ENCODE measurements at places on chromosomes 4 and X.

DNA sequence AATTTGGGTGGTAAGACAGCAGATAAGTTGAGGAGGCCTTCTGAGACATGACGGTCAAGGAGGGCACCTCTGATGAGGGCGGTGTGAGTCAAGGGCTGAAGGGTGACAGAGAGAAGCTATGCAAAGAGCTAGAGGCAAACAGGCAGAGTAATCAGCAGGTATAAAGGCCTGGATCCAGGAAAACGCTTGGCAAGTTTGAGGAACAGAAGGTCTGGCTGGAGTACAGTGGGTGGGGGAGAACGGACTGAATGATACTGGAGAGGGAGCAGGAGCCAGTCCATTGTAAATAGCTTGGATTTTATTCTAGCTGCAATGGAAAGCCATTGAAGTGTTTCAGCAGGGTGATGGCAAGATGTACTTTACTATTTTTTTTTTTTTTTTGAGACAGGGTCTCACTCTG lies 39.3 kb downstream of the RAB33B start:
- no peak for DNase-seq

GRCh38 chr4:4347585-4347984 lies 39.3 kb upstream of the NSG1 start:
- DNase-seq, result no peak

DNA sequence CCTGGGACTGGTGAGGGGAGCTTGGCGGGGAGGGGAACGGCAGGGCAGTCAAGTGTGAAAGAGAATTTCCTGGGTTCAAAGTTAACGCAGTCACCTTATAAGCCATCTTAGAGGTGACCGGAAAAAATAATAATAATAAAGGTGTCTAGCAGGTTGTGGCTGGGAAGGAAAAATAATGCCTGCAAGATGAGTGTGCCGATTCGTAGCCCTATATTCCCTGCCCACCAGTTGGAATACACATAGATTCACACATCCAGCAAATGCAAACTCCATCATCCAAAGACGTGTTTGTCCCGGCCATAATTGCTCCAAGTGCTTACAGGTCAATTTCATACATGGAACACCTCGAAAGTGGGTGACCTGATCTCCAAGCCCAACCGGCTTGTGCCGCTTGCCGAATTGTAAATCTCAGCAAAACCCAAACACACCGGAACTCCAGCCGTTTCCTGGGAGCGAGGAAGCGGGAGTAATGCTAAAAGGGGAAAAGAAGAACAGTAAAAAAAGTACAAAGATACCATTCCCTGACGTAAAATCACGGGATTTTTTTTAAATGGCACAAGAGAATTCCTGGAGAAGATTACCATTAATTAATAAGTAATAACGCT lies 1.3 kb upstream of the FAT1 start:
- DNase-seq, result no peak

GRCh38 chrX:25726539-25726938 lies 411.6 kb upstream of the MAGEB18 start:
- no peak for DNase-seq

- DNase-seq, result no peak
Measured at GRCh38 chr4:41380511-41381157, 123.9 kb downstream of the UCHL1 start.

DNA sequence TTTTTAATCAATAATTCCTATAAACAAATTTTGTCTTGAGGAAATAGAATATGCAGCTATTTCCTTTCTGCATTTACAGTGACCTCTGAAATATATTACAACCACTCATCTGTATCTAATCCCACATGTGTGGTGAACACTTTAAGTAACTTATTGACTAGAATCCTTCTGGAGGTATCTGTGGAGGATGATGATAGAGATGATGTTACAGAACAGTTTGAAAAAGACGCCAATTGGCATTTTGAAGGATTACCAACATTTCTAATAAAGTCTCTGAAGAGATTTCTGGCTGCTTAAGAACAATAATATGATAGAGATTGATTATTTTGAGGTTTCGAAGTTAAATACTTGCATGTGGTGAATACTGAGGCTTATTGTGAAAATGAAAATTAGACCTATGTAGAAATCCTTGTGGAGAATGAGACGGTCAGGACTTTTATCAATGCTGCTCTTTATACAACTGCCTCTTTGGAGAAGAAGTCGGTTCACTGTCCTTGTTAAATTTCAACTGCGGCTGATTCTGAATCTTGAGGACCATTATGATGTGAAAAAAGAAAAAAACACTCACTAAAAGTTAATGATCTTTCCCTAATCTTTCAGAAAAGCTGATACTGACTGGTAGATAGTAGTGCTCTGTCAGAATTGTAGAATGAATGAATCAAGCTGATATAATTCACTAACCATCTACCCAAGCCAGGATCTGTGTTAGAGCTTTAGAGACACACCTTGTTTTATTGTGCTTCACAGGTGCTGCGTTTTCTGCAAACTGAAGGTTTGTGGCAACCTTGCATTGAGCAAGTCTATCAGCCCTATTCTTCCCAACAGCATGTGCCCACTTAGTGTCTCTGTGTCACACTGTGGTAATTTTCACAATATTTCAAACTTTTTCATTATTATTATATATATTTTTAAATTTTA lies 204.7 kb downstream of the SPRY1 start:
- DNase-seq, result no peak

DNA sequence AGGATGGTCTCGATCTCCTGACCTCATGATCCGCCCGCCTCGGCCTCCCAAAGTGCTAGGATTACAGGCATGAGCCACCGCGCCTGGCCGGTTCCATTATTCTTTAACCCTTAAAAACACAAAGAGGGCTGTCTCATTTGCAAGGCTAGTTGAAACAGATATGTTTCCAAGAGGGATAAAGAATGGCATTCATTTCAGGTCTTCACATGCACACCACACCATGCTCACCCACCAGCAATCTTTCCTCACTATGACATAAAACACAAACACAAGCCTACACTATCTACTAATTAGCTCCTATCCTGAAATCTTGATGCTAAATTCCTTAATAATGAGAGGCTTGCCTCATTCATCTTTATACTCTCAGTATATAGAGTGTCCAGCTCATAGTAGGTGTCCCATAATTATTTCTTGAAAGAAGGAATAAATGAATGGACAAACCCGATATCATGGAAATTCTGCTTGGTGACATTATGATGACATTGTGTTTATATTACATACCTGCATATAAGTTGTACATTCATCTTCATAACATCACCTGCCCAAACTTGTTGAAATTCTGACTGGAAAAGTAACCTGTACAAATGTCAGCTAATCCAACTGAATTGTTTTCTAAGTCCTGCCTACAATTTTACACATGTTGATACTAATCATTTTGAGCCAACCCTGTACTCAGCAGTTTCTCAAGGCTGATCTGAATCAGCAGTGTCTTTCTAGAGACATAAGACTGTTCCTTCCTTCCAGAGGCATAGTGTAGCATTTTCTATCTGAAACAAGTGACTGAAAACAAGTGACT lies 408.5 kb downstream of the KLHL13 start:
- DNase-seq, result no peak

GRCh38 chrX:16440446-16440845 lies 209.5 kb upstream of the S100G start:
- no peak for DNase-seq

- DNase-seq, result no peak
Measured at GRCh38 chr4:65670331-65671031, at the start of gene EPHA5. Gene EPHA5 (minus strand): TSS chr4:65670489. CDS start chr4:65669742, 747 bp downstream.

- no peak for DNase-seq
Measured at GRCh38 chrX:108186811-108187210, 95.2 kb downstream of the ATG4A start.

GRCh38 chrX:81996166-81996565 lies 794.3 kb downstream of the SH3BGRL start:
- no peak for DNase-seq

GRCh38 chr4:128869776-128870509 lies 60.4 kb downstream of the JADE1 start:
- DNase-seq, result no peak

DNA sequence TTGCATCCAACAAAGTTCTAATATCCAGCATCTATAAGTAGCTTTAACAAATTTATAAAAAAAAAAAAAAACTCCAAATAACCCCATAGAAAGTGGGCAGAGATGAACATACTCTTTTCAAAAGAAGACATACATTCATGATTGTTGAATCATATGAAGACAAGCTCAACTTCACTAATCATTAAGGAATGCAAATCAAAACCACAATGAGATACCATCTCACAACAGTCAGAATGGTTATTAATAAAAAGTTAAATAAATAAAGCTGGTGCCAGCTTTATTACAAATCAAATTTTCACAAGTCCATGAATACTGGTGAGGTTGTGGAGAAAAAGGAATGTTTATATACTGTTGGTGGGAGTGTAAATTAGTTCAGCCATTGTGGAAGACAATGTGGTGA lies 592.0 kb downstream of the IQCM start:
- no peak for DNase-seq
